ENCODE measurements at places on chromosomes 12 and 14.

DNA sequence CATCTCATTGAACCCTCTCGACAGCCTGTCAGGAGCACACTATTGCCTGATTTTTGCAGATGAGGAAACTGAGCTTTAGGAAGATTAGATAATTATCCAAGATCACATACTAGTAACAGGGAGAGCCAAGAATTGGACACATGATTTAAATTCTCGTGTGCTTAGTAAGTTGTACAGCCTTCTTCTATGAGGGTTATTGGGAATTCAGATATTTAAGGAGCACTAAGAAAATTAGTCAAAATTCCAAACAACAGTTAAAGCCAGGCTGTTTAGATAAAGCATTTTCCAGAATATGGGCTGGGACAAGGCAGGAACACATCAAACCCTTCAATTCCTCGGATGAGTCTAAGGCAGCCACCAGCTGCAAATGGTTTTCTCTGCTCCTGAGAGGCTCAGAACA, 148.8 kb downstream of the TMEM30B start:
- no peak for DNase-seq

- DNase-seq: no peak
Measured at GRCh38 chr12:6222078-6222654, 22.0 kb downstream of the CD9 start.

GRCh38 chr14:24310646-24311604, at the start of gene LTB4R:
Gene LTB4R, plus strand, starts transcription at chr14:24311502. Its CDS starts 4,150 bp downstream, at chr14:24315652.
- no peak for DNase-seq

DNA sequence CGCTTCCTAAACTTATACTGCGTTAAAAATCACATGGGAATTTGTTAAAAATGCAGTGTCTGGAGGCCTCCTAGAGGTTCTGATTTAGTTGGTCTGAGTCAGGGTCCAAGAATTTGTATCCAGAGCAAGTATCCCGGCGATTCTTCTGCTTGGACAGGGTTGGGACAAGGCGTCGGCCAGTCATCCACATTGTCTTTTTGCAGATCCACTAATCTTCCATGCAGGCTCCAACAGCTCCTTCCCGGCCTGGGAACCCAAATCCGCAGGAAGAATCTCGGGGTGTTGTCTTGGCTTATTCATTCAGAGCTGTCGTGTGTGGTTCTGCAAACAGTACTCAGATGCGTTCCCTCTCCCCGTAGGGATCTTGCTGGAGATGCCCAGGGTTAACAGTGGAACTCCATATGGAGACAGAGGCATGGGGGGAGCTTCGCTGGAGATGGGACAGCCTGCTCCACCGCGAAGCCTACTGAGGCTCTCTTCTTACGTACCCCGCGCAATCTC, 25.3 kb downstream of the GPRC5D start:
- DNase-seq: no peak

GRCh38 chr12:54175200-54175963, 13.4 kb downstream of the SMUG1 start:
- DNase-seq: no peak

GRCh38 chr14:55707365-55707804, 127.4 kb downstream of the KTN1 start:
- DNase-seq: no peak

GRCh38 chr12:69266036-69266635, 26.8 kb downstream of the CPSF6 start:
- no peak for DNase-seq

DNA sequence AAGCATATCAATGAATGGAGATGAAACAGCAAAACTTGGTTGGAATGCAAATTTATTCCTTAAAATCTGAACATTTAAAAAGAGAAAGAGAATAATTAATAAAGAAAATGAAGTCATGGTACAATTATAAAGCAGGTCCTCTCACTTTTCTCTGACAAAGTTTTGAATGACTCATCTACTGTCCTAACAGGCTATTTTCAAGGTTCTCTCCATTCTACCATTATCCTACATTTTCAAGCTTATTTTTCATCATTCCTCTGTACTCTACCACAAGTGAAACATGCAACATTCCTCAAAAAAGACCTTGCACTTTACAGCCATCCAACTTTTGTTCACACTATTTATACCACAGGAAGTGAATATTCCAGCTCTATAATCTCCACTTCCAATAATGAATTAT, 36.9 kb upstream of the AP4S1 start:
- DNase-seq: no peak

- no peak for DNase-seq
Measured at GRCh38 chr12:77062396-77062795, 3.0 kb downstream of the E2F7 start.

DNA sequence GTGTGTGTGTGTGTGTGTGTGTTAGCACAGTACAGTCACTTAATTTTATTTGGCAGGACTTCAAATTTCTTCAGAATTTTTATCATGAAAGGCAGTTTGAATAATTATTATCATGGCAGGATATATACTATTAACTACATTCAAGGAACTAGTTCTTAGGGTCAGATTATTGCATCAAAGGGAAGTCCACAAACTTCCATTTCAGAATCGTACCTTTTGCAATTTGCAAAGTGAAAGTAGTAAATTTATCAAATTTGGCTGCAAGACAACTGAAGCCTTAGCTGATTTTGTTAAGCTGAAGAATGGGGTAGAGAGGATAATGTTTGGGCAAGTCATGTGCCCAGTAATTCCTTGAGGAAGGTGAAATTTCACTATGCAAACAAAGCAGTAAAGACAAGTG, 68.2 kb downstream of the PLEKHG7 start:
- no peak for DNase-seq

DNA sequence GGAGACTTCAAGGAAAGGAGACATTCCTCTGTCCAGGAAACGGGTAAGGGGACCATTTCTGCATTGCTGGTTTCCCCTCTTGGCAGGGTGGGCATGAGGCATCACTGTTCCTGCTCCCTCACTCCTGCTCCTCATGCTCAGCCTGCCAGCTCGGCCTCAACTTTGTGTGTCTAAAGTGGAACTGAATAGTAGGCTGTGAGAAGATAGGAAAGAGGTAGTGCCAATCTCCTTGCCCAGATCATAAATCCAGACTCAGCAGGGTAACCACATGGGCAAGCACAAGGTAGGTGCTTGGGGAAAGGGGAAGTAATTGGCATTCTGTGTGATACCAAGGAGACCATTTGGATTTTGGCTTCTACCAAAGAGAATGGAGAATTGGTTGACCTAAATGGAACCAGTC, 2.6 kb downstream of the LTB4R start:
- no peak for DNase-seq

DNA sequence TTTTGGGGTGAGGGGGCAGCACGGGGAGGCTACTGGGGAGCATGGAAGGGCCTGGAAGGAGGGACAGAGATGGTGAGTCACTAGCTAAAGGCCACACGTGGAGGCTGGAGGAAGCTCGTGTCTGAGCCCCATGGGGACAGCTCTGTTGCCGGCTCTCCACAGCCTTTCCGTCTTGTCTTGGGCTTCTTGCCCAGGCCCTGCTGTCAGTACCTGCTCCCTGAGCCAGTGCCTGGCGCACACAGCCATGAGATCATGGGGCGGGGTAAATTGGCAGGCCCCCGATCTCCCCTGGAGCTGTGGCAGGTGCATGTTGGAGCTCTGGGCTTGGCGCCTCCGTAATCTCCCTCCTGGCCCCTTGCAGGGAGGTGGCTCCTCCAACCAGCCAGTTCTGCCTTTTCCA, 16.1 kb upstream of the KRT80 start:
- no peak for DNase-seq

DNA sequence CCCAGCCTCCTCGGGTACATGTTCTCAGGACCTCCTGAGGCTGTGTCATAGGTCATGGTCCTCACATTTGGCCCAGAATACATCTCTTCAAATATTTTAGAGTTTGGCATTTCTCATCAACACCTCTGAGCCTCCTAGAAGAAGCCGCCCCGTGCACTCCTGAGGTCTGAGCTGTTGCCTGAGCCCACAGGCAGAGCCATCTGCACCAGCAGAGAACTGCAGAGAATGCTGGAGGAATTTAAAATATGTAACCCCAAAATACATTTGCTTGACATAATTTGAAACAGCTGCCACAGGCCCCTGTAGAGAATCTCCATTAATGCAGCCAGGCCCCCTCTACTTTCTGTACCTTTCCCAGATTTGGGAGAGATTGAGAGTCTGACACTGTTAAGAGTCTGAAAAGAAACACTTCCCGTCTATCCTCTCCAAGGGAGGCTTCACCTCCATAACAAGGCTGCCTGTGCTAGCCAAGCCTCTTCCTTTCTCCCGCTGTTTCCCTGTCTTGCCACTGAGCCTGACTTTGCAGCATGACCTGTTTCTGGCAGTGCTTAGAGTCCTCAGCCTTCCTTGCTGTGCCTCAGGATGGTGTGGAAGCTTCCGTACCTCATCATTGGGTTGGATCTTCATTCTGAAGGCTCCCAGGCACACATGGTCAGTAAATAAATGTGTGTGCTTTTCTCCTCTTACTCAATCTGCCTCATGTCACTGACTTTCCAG, 95.4 kb upstream of the SFSWAP start:
- no peak for DNase-seq

- DNase-seq: no peak
Measured at GRCh38 chr12:68109444-68110217, 49.9 kb downstream of the IFNG start.

DNA sequence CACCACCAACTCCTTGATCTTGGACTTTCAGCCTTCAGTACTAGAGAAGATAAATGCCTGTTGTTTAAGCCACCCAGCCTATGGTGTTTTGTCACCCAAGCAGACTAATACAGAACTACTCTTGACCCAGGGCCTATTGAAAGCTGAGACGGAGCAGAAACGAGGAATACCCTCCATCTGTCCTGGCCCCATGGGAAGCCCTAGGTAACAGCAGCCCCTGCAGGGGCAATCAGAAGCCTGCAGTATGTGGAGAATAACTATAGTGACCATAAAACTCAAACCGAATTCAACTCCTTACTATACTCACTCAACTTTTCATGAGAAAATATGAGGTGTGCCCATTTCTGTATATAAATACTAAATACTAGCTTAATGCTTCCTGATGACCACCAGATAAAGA, 307.4 kb downstream of the NUAK1 start:
- DNase-seq: no peak

GRCh38 chr12:88318726-88319125, 176.6 kb downstream of the TMTC3 start:
- DNase-seq: no peak
